ENCODE measurements at places on chromosomes 11 and 22. TPM values are rescaled to one million over a fixed set of nuclear protein-coding genes. Genes with fewer than 3 reads are reported as not detected.

SUSD2 gene
- 5.0 TPM for total RNA-seq

KDELR3 gene
- 19.7 TPM for total RNA-seq

POU2AF2 gene
- not detected for total RNA-seq

MMP12 gene
- total RNA-seq = not detected

OR52A1 gene
- not detected for total RNA-seq

CALCA gene
- not detected for total RNA-seq

SLC29A2 gene
- total RNA-seq = 1.6 TPM

CD81 gene
- total RNA-seq = 560 TPM

TMA7B gene
- total RNA-seq = not detected

DEFB131B gene
- not detected for total RNA-seq

KLHDC7B gene
- 0.27 TPM for total RNA-seq

LYVE1 gene
- total RNA-seq = 33.2 TPM

TIGD3 gene
- not detected for total RNA-seq

CRYBB2 gene
- not detected for total RNA-seq

RHOD gene
- 12.4 TPM for total RNA-seq

HTR3B gene
- total RNA-seq = not detected

TMEM191C gene
- 4.4 TPM for total RNA-seq

C11orf86 gene
- not detected for total RNA-seq

PAX6 gene
- 0.15 TPM for total RNA-seq

DRD2 gene
- not detected for total RNA-seq

OR51B2 gene
- 0.67 TPM for total RNA-seq

CASP1 gene
- total RNA-seq = 3.0 TPM

UPB1 gene
- total RNA-seq = 0.13 TPM

ANGPTL5 gene
- 0.62 TPM for total RNA-seq

CRKL gene
- total RNA-seq = 42.5 TPM

OR8D1 gene
- not detected for total RNA-seq

SLC7A4 gene
- total RNA-seq = 0.47 TPM

FOSL1 gene
- 6.3 TPM for total RNA-seq

MS4A6A gene
- total RNA-seq = 137 TPM

SPDYC gene
- not detected for total RNA-seq

PKDREJ gene
- 0.10 TPM for total RNA-seq

TSPAN32 gene
- 0.62 TPM for total RNA-seq

RGL4 gene
- total RNA-seq = not detected

PHOX2A gene
- total RNA-seq = not detected

NAALADL1 gene
- 26.9 TPM for total RNA-seq

APIP gene
- 28.8 TPM for total RNA-seq

PRODH gene
- total RNA-seq = 4.2 TPM

P4HA3 gene
- total RNA-seq = not detected

PEX16 gene
- total RNA-seq = 21.3 TPM

SLC22A9 gene
- total RNA-seq = not detected

TRIM51 gene
- not detected for total RNA-seq

OR4A16 gene
- total RNA-seq = not detected

GATD1 gene
- 33.8 TPM for total RNA-seq

C1QTNF4 gene
- 5.1 TPM for total RNA-seq

PLEKHB1 gene
- total RNA-seq = 29.5 TPM

TIRAP gene
- 18.1 TPM for total RNA-seq

FAT3 gene
- total RNA-seq = 90.1 TPM

MPZL3 gene
- total RNA-seq = 0.67 TPM

KCNJ1 gene
- not detected for total RNA-seq

FGF3 gene
- not detected for total RNA-seq

MAP6 gene
- total RNA-seq = 35.5 TPM

TP53I11 gene
- total RNA-seq = 19.8 TPM

BIRC3 gene
- total RNA-seq = 19.0 TPM

OR4C15 gene
- total RNA-seq = not detected
